NB4 (cell line): ENCODE measurements at places on chromosomes 4 and X.

GRCh38 chr4:38173935-38174518 is 213.8 kb downstream of the PTTG2 start:
- DNase-seq: no peak

DNA sequence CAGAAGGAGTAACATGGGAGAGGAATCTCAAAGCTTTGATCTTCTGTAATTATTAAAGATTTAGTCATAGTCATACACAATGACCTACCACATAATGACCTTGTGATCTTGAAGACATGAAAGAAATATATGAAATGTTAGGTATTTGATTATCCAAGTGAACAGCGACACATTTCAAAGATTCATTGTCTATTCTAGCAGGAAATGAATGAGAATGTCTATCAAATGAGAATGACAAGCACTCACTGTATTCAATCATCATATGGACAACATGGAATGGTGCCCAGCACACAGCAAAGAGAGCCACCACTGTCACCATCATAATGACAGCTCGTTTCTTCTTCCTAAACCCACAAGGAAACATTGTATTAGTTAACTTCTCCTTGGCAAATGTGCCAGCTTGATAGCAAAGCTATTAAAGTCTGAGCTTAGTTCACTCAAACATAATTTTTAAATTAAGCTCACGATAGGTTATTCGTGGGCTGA is 50.6 kb downstream of the QRFPR start:
- no peak for DNase-seq

DNA sequence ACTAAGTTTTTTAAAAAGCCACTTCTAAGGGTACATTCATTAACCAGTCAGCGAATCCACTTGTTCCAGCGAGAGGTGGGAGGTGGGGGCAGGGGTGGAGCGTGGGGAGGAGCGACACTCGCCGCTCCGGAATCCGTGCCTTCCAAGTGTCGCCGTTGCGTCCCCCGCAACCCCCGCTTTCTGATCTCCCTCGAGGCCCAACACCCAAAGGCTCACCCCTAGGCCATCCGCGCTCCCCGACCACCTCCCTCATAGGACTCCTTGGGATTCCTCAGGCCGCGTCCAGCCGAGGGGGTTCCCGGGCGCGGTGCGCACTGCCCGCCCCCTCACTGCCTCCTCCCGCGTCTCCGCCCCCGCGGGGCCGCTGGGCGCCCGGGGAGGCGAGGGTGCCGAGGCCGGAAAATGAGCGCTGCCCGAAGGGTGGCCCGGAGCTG is 108.1 kb upstream of the STOX2 start:
- DNase-seq: no peak

DNA sequence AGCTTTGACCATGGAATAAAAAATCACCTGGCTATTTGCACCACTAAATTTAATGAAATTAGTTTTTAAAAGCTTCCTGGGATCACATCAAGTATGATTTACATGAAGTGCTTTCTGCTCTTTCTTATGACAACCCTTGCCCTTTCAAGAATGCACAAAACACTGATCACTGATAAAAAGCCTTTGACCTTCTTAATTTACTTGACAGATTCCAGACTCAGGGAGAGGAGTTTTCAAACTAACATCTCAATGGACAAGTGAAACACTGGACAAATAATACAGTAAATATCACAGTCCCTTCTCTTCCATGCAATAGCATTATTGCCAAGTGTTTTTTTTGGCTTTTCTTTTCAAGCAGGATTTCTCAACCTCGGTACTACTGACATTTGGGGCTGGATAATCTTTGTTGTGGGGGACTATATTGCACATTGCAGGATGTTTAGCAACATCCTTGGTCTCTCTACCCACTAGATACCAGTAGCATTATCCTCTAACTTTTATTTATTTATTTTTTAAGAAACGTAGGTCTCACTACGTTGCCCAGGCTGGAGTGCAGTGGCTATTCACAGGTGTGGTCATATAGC is 86.3 kb downstream of the ZNF827 start:
- DNase-seq: no peak

- DNase-seq: peak; percentile 2
Measured at GRCh38 chr4:113684534-113685091, 76.9 kb downstream of the CAMK2D start.

GRCh38 chr4:153528705-153529485 is 62.7 kb downstream of the TMEM131L start:
- DNase-seq: no peak

DNA sequence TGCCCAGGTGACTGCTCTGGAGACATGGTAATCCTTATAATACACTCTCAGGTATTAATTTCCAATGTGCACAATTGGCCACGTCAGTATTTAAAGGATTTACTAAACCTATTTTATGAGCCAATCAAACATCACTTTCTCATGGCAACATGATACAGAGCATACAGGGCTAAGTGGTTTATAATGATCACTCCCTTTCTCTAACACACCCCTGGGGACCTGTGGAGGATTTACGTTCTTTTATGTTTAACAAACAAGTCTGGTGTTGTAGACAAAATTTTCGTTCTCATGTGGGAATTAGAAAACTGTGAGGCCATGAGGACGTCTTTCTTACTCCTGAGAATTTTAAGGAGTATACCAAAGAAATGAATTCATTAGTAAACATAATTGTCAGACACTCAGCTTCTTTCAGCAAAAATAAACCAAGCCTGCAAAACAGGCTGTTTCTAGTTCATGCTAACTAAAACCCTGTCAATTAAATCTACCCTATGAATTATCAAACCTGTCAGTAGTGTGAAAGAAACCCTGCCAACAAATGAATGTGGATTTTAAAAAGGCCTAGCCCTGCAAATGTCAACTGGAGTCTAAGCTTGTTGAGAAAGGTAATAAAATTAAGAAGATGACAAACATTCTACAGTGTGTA is 155.8 kb downstream of the PDGFC start:
- DNase-seq: no peak

- no peak for DNase-seq
Measured at GRCh38 chr4:16684097-16684496, 214.3 kb downstream of the LDB2 start.

DNA sequence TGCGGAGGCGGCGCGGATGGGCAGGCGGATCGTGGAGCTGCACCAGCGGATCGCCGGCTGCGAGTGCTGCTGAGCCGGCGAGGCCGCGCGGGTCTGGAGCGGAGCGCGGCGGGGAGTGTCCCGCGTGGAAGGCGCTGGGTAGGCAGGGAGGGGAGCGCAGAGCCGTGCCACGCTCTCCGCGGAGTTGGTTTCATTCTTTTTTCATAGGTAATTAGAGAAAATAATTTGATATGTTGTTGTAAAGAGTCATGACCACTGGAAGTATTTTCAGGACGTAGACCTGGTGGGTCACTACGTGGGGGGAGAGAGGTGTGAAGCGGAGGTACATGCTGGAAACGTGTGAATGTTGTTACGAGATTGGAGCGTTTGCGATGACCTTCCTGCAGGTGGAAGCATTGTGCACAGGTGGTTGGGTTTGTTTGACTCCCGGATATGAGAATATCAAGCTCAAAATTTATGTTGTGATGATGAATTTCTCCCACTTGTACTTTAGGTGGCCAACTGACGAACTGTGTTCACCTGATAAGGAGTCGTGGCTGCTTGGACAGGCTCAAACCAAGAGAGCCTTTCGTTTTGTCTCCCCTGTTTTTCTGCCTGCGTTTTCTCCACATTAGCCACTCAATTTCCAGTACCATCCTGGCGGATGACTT is 19.1 kb upstream of the S100P start:
- DNase-seq: peak; percentile 82

DNA sequence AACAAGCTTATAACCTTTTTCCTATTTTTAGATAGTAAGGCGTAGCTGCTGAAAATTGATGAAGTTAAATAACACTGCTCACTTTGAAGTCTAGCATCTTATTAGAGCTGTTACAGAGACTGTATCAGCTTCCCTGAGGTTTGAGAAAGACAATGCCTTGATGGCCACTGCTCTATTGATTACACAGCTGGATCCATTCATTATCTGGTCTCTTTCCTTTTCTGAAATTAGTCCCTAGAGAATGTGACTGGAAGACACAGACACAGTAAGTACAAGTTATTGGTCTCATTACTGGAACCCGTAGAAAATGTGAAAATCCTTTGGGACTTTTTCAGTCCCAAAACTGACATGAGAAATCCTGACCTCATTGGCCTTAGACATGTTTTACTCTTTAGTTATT is 188.3 kb downstream of the NAF1 start:
- DNase-seq: no peak

DNA sequence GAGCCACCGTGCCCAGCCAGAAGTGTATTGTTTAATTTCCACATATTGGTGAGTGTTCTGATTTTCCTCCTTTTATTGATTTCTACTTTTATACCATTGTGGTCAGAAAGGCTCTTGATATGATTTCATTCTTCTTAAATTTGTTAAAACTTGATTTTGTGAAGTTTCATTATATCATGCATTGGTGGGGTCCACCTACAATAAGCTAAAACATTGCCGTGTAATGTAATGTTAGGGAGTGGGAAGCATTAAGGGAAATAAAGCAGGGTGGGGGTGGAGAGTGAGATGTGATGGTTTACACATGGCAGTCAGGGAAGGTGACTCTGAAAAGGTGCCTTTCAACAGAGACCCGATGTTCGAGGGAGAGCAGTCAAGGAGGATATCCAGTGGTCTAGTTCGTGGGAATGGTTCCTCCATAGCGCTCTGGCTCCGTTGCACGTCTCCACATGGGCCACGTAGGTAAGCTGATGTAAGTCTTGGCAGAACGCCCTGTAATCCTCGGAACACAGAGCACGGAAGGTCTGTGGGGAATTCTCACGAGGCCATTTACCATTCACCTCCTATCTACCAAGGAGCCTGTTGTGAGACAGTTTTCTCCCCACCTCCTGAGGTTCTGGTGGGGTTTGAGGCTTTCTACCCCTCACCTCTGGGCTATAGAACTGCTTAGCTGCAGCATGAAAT is 7.7 kb upstream of the WDR13 start:
- no peak for DNase-seq

GRCh38 chrX:53133400-53133799 is 39.5 kb downstream of the KANTR start:
- no peak for DNase-seq

GRCh38 chr4:6926681-6927478 is 17.3 kb downstream of the TBC1D14 start:
- peak; percentile 66 for DNase-seq

- no peak for DNase-seq
Measured at GRCh38 chr4:147366164-147366563, 114.7 kb upstream of the EDNRA start.

- DNase-seq: peak; percentile 51
Measured at GRCh38 chrX:129759576-129760061, 20.1 kb upstream of the SASH3 start.

GRCh38 chr4:7105276-7105675 is 37.4 kb upstream of the GRPEL1 start:
- no peak for DNase-seq

DNA sequence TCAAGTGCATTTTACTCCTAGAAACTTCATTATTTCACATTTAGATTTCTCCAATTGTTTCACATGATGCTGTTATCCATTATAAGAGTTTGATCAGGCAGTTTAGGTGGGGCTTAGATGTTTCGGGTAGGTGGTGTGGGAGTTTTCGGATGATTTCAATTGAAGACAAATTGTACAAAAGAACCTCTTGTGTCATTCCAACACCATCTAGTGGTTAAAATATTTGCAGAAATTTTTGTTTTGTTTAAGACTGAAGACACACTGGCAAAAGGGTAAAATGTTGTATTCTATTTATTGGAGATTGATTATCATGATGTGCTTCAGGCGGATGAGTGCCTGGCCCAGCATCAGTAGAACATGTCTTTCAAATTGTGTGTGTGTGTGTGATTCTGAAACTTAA is 212.7 kb downstream of the SH3BGRL start:
- DNase-seq: peak; percentile 2

DNA sequence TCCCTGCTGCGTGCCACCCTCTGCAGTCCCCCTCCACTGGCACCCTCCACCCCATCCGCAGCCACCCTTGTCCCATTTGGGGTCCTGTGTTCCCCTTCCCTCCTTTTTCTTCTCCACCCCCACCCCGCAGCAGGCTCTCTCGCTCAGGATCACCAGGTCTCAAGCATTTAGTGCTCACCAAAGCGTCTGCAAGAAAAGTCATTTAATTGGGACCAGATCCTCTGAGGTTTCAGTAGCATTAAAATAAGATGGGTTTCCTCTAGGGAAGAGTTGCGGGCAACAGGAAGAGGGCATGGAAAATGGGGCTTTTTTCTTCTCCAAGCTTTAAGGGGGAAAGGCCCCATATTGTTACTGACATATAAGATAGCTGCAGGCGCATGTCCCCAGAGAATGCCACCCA is 4.9 kb upstream of the HAUS7 start:
- DNase-seq: no peak

- peak; percentile 74 for DNase-seq
Measured at GRCh38 chr4:102867278-102868152, 1.3 kb upstream of the CISD2 start.

DNA sequence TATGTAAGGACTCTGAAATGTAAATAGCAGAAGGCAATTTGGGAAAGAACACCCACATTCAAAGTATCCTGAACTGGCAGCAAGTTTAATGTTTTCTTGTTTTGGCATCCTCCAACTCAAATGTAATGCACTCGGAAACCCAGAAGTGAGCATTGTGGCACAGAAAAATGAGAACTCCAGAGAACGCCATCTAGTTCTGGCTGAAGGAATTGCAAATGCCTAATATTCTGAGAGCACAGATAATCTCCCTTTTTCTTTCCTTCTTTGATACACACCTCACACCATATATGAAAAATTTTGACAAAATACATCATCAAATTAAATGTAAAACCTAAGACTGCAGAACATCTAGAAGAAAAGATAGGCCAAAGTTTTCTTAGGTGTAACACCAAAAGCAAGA is 52.1 kb downstream of the PWWP3B start:
- DNase-seq: peak; percentile 0

DNA sequence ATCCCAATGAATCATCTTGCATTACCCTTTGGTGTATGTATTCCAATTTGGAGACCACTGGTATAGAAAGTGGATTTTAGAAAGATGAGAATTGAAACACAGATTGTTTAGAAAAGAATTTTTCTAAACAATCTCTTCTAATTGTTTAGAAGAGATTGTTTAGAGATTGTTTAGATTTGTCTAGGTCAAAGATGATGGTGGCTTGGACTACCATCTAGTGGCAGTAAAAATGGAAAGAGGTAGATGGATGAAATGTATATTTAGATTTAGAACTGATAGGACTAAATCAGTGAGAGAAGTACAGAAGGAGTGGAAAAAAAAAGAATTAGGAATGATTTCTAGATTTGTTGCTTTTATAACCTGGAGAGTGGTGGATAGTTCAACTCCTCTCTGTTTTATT is 70.6 kb downstream of the ARSJ start:
- DNase-seq: no peak

DNA sequence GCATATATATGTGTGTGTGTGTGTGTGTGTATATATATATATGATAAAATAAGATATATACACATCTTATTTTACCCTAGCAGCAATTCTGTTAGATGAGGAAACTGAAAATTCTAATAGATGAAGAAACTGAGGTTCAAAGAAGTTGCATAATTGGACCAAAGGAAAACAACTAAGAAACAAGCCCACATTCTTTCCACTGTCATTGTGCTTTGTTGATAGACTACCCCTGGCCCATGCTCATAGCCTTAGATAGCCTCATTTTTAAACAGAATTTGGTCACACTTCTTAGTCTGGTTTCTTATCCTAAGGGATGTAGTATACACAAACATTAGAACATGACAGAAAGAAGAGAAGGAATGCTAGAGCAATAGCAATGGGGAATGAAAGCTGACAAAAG is 138.8 kb downstream of the NDST3 start:
- DNase-seq: peak; percentile 14

GRCh38 chr4:13647031-13647430 is 19.5 kb upstream of the BOD1L1 start:
- no peak for DNase-seq

GRCh38 chr4:168587411-168588125 is 90.7 kb downstream of the PALLD start:
- peak; percentile 32 for DNase-seq
